ENCODE measurements at places on chromosomes 7 and 10.

- no peak for DNase-seq
These were observed 26.2 kb downstream of the ADK start for GRCh38 chr10:74177140-74177677.

DNA sequence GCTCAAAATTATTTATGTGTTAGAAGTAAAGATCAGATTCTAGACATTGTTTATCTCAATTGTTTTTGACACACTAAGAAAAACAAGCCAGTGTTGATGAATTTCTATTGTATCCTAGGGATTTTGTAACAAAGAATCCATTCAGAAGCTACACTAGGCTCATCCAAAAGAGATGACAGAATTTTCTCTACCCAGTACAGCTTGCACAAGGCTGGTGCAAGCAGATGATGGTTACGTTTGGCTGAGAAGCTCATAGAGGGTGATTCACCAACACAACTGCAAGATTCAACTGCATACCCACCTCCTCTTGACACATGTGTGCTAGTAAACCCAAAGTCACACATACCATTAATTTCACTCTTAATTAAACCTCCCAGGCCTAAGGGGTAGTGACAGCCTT is 20.8 kb downstream of the GRM3 start:
- DNase-seq: no peak

- no peak for DNase-seq
These were observed 98.3 kb downstream of the CTTNBP2 start for GRCh38 chr7:117774943-117775342.

DNA sequence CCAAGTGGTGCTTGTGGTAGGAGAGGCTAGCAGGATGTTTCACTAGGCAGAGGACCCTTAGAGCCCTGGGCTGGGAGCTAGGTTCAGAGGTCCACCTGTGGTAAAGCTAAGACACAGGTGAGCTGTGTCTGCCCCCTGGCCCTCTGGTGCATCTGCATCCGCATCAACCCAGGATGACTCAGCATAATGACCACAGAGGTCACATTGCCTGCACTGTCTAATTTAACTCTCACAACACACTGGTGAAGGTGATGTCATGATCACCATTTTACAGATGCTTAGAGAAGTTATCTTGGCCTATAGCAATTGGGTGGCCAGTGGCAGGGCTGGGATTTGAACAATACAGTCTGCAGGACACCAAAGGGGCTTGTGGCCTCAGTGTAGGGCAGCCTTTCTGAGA is 33.1 kb downstream of the HABP2 start:
- no peak for DNase-seq

DNA sequence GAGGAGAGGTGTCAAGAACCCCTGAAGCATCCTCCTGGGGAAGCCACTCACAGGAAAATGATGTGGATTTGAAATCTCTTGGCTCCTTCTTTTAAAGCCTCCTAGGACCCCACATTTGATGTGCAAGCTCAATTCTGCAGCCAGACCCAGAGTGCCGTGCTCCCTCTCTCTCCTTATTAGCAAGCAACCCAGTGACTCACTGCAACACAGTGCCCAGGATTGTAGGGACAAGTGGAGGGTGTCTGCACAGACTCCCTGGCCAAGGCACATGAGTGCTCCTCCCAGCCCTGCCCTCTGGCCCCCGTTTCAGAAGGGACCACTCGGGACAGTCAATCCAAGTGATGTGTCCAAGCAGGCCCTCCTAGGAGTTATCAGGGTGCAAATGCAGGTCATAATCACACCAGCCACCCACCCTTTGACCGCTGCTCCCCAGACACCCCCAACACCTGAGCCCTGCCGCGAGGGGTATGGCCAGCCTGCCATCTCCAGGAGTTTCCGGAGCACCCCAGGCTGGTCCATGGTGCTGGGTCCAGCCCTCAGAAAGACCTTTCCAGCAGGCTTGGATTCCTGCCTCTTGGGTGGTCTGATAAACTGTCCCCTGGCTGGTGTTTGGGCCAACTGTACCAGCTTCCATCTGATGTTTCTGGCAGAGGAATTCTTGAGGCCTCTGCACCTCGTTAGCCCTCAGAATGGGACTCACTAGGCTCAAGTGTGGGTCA is 54.5 kb upstream of the CXCL12 start:
- DNase-seq: no peak

DNA sequence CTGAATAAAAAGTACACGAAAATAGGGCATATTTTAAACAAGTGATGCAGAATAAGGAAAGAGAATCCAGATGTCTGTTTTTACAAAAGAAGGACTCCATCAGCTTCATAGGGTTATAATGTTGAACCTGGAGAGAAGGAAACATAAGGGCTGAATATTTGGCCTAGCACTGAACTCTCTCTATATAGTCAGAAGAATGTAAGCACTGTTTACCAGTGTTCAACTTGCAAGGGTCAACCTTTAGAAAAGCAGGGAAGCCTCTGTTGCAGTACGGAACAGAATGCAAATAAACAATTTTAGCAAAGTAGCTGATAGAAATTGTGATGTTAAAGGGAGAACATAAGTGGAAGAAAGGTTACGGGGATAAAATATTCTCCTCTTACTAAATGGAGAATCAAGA is 16.2 kb downstream of the CDK6 start:
- DNase-seq: no peak

DNA sequence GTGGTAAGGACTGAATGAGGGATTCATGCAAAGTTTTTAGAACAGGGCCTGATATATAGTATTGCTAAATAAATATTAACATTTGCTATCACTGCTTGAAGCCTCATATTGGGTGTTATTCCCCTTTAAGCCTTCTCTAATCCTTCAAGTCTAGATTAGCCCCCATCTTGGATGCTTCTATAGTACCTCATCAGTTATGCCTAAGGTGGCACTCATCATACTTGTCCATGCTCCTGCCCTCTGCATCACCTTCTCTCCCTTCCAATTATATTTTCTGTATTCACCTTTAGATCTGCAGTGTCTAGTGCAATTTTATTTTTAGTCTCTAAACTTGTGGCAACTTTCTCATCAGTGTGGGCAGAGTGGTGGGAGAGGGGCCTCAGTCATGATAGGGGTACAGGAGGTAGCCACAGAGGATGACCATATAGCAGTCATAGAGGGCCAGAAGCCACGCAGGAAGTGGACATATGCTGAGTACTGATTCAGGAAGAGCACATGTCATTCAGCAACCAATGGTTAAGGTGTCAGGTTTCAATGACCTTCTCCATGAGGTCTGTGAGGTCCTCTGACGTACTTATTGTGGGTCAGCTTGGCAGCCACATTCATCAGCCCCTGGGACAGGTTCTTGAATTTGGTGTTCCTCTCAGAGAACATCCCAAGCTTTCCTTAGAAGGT is 2.5 kb downstream of the ENTPD1 start:
- DNase-seq: peak; percentile 25

DNA sequence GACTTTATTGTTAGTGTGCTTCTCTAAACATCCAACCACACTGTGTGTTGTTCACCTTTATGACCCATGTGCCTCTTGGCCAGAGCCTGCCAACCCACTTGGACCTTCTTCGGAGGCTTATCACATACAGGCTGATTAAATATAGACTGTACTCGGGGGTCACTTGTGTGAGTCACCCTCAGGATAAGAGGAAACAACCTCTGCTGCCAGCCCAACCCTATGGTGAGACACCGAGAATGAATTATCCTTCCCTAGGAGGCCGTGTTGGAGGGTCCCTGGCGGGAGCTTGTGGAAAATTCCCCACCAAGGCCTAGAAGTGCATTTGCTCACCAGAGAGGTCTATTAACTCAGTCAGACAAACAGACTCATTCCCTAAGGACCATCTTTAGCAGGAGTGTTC is 63.0 kb downstream of the FAS start:
- DNase-seq: no peak

- no peak for DNase-seq
These were observed 70.0 kb downstream of the AFAP1L2 start for GRCh38 chr10:114334301-114334700.

DNA sequence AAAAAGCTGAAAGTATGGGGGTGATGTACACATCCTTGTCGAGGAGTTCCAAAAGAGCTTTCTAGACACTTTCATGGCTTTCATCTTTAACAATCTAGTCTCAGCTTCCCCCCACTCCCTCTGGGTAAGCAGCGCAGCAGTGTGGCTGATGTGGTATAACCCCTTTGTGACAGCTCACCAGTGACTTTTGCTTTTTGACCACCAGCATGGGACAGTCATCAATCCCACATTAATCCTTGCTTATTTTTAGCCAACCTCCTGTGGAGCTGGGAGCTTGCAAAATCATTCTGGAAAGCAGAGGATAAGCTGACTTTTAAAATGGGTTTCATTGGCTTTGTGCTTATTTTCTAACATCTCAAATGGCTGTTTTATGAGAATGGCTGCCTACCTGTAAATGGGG is 272.7 kb downstream of the HDAC9 start:
- DNase-seq: no peak

- DNase-seq: no peak
These were observed 86.0 kb downstream of the NEBL start for GRCh38 chr10:20811131-20811530.

DNA sequence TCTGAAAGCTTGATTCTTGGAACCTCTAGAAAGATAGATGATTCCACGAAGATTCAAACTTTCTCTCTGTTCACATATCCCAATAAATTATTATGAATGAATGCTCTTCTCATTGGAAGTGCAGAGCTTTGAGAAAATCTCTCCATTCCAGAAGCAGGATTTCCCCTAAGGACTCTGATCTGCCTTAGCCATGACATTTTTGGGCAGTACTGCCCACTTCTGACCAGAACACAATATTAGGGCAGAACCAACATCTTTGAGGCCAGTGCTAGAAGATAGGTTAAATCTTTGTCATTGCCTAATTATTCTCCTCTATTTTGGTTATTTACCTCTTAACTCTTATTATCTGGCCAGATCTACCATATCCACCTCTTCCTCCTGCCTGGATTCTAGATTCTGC is 49.9 kb downstream of the ARMC3 start:
- DNase-seq: no peak
